ENCODE measurements at places on chromosomes 6 and 20.

DNA sequence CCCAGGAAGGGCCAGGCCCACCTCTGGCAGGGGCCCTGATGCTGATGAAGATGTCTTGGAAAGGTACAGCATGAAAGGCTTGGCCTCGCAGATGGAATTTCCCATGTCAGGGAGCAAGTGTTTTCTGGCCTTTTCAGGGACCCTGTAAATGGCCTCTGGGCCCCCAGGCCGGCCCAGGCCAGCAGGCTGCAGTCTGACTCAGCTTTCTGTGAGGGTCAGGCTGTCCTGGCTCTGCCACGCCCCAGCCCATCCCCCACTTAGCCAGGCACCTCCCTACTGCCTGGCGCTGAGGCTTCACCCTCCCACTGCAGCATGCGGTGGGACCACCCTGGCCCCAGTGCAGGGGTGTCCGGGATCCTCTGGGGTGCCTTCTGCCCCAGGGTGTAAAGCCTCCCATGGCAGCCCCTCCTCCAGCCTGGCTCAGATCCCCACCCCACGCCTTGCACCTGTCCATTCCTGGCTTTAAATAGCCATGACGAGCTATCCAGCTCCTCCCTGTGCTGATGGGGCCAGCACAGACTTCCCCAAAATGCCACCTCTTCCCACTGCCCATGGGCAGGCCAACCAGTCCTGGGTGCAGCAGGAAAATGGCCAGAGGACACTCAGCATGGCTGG lies 35.6 kb upstream of the GATA5 start:
- H3K27ac ChIP-seq = no peak overlapping the region
- no peak for DNase-seq
- peaks cover 53% of the 10 kb centered on the region for H3K27me3 ChIP-seq
- H3K4me1 ChIP-seq = 0 out of 2 replicates have a peak, but pooled peaks cover 5% of the 10 kb centered on the region

- peaks cover 13% of the 10 kb centered on the region for H3K36me3 ChIP-seq
- H3K4me1 ChIP-seq = peaks cover 22% of the 10 kb centered on the region
These were observed 5.7 kb downstream of the PPP1R10 start for GRCh38 chr6:30611150-30611855.

DNA sequence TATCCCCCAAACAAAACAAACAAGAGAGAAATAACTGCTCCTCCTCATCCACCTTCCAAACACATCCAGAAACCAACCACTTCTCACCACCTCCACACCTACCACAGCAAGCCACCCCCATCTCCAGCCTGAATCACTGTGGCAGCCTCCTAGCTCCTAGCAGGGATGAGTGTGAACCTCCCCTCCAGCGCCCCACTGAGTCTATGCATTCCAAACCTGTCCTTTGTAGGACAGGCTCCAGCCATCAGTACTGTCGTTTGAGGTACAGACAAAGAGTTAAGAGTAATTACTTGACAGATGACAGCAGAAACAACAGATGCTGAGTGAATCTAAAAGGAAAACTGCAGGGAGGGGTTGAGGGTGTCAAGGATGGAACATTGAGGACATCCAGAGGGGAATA lies 2.4 kb downstream of the METTL24 start:
- no peaks in the 10 kb centered on the region for H3K36me3 ChIP-seq
- no peak overlapping the region for H3K4me3 ChIP-seq
- no peak for DNase-seq
- H3K27ac ChIP-seq = no peak overlapping the region
- H3K4me1 ChIP-seq = peaks cover 34% of the 10 kb centered on the region

- peaks cover 13% of the 10 kb centered on the region for H3K36me3 ChIP-seq
- H3K4me3 ChIP-seq = no peak overlapping the region
- H3K4me1 ChIP-seq = peaks cover 41% of the 10 kb centered on the region
- no peaks in the 10 kb centered on the region for H3K27me3 ChIP-seq
- H3K27ac ChIP-seq = no peak overlapping the region
These were observed 5.3 kb downstream of the RNF8 start for GRCh38 chr6:37359039-37359438.

DNA sequence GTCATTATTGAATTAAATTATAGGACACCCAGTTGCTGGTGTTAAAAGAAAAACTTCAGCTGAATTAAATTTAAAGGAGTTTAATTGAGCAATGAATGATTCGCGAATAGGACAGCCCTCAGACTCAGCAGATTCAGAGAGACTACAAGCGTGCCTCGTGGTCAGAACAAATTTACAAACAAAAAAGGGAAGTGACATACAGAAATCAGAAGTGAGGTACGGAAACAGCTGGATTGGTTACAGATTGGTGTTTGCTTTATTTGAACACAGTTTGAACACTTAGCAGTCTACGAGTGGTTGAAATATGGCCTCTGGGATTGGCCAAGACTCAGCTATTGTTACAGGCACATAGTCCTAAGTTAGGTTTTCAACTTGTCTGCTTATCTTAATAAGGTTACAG lies 25.8 kb upstream of the TNFRSF21 start:
- no peak overlapping the region for H3K4me3 ChIP-seq
- no peak overlapping the region for H3K27ac ChIP-seq
- no peaks in the 10 kb centered on the region for H3K36me3 ChIP-seq
- H3K4me1 ChIP-seq = no peaks in the 10 kb centered on the region
- no peak for DNase-seq

DNA sequence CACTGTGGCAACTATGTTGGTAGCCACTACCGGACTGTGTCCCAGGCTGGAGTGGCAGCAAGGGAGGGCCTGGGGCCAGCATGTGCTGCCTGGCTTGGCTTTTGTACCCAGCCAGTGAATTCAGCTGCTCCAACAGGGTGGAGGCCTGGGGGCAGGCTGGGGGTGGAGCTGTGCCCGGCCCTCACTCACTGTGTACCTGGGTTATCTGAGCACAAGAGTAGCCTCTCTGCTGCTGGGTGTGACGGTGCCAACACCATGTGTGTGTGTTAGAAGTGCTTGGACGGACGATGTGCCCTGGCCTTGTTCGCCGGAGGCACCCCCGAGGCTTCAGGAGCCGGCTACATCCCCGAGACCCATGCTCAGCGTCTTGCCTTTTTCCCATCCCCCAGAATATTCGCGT lies 49.2 kb downstream of the EFCAB8 start:
- H3K27ac ChIP-seq = no peak overlapping the region
- H3K36me3 ChIP-seq = no peaks in the 10 kb centered on the region
- no peak overlapping the region for H3K4me3 ChIP-seq
- DNase-seq = no peak
- H3K4me1 ChIP-seq = no peaks in the 10 kb centered on the region
